Forelimb muscle (tissue), 1 donor: ENCODE measurements at places on chromosomes 7 and 10. TPM values are rescaled to one million over a fixed set of nuclear protein-coding genes. Genes with fewer than 3 reads are reported as not detected.

DNA sequence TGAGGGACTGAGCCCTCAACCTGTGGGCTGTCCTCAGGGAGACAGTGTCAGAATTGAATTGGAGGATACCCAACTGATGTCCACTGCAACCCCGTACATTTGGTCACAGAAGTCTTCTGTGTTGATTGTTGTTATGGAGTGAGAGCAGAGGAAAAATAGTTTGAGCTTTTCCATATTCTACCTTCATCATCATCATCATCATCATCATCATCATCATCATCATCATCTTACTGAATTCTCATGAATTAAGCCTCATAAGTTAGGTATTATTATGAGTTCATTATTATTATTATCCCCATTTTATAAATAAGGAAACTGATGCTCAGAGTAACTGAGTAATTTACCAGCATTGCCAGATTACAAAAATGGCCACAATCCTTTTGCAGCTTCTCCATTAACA is 8.4 kb downstream of the ALDH18A1 start:
- DNase-seq = no peak

GRCh38 chr7:28102797-28103196 is 77.8 kb downstream of the JAZF1 start:
- DNase-seq = no peak

- no peak for DNase-seq
These were observed 72.2 kb downstream of the DOCK4 start for GRCh38 chr7:112134039-112134438.

SLC26A4 gene
- 0.73 TPM for polyA plus RNA-seq

CPXM2 gene
- 0.25 TPM for polyA plus RNA-seq

HMX3 gene
- polyA plus RNA-seq = not detected
